ENCODE measurements at places on chromosomes 4 and X. TPM values are rescaled to one million over a fixed set of nuclear protein-coding genes. Genes with fewer than 3 reads are reported as not detected.

GRCh38 chr4:44869222-44869882 is 143.0 kb upstream of the GNPDA2 start:
- peak; percentile 26 for DNase-seq

- DNase-seq, result no peak
Measured at GRCh38 chrX:145532176-145532780, 285.0 kb downstream of the SPANXN1 start.

- no peak for DNase-seq
Measured at GRCh38 chrX:460823-461640, 74.3 kb upstream of the PPP2R3B start.

DNA sequence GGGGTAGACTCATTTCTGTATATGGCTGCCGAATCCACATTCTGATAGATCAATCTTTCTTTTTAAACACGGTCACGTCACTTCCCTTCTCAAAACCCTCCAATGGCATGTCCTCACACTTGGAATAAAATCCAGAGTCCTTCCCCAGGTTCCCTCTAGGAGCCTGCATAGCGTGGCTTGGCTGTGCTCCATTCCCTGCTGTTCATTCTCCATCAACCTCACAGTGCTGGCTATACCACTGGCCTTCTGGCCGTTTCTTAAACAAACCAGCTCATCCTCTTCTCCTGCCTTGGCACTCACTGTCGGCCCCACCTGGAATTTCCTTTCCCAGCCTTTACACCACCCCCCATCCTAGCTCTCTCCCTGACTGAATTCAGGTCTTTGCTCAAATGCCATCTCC is 77.1 kb downstream of the RBM47 start:
- DNase-seq, result no peak

- no peak for DNase-seq
Measured at GRCh38 chrX:12229986-12230385, 91.7 kb downstream of the FRMPD4 start.

DNA sequence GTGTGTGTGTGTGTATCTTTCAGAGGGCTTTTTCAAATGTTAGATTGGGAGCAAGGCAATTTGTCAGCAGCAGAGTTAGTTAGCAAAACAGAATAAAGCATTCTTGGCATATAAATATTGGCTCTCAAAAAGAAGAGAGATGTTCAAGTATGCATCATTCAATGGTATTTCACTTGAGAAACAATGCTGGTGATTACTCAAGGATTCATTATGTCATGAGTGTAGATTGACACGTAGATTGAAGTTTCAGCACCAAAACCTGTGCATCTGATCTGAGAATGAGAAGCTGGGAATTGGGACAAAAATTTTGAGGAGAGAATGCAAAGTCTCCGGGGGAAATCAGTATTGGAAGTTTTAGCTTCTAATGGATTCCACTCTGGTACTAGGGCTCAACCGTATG is 241.4 kb downstream of the FRMPD4 start:
- no peak for DNase-seq

DNA sequence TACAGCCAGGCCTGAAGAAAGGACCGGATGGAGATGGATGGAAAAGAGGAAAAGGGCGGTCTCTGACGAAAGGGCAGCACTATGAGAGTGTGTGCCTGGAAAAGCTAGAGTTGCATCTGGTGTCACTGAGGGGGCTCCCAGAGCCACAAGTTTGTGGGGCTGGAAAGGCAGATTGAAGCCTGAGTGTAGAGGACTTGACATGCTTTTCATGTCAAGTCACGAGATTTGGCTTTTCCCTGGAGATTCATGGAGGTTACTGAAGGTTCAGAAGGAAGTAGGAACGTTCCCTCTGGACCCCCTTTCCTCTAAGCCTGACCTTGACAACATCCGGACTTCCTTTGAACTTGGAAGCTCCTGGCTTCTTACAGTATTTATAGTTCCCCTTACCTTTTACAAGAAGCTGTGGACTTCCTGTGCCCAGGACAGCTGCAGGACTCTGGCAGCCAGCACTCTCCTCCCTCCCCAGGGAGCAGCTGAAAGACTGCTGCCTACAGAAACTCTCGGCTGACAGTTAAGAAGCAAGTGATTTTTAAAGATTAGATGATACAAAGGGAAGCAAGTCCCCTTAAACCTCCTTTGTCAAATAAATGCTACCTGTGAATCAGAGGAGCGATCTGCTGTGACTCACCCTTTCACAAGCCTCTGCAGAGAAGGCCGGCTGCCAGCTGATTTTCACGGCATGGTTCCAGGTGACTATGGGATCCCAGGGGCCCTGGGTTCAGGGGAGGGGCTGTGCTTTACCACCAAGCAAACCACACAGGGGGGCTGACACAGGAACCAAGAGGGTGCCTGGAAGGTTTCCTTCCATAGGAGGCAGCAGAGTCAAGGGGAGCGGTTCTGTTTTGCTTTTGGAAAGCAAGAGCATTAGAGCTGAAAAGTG is 72.9 kb upstream of the STIM2 start:
- peak; percentile 69 for DNase-seq

DCHS2 gene
- not detected for total RNA-seq

GRCh38 chrX:9316096-9316495 is 148.8 kb upstream of the TBL1X start:
- DNase-seq, result no peak

DNA sequence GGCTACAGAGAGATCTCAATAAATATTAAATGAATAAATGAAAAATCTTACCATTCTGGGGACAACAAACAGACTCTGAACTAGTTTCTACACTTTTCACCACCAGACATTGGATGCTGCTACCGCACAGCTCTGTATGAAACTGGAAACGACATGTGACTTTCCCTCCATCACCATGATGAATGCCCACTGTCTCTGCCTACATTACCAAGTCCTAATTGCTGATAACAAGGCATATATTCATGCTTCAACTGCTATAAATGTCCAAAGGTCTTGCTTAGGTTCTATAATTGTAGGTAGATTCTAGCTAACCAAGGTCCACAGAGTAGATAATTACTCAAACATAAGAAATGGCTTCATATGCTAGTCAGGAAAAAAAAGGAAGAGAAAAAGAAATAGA is 399.4 kb upstream of the ADGRL3 start:
- DNase-seq, result no peak

DNA sequence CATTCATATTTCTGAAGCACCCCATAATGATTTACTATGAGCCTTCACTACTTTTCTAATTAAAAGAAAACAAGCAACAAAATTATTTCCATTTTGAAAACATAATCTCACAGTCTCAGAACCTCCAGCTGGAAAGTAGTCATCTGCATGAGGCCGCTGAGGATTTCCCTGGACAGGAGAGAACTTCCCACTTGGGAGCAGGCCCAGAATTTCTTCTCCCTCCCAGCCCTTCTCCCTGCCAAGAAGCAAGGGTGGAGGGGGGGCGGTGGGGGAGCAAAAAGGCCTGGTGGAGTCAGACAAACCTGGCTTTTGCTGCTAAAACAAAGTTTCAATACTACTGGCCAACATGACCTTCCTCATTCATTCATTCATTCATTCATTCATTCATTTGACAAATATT is 167.3 kb downstream of the PJA1 start:
- DNase-seq, result no peak

NOX1 gene
- total RNA-seq, result not detected

- peak; percentile 93 for DNase-seq
Measured at GRCh38 chrX:130268449-130269170, at the start of gene ZNF280C. Gene ZNF280C (minus strand): TSS chrX:130268899. CDS start chrX:130260449, 8,450 bp downstream.

PHKA2 gene
- 4.3 TPM for total RNA-seq

DNA sequence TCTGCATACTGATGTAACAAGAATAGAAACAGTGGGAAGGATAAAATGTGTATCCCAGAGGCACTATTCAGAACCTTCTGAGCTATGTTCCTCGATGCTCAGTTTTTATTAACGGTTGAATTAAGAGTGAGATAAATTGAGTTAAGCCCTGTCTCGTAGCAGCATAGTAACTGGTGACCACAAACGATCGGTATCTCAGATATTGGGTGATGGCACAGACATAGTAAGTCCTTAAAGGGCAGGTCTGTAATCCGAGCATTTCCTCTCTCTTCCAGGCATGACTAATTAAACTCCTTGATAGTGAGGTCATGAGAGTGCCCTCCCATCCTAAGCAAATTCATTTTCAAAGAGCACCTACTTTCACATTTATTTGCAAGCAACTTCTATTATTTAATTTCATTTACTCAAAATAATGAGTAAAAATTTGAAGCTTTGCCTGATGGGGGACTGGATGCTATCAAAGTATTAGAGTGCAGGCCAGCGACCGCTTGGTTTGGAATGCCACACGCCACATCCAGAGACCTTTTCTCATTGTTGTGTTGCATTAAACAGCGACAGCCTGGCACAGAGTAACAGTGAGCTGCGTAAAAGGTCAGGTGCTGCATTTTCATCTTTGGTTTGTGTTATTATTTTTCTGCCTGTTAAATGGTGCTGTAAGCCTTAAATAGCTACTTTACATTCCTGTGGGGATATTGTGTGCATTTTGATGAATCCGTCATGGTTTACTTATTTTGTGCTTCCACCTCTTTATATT is 101.9 kb downstream of the PCDH7 start:
- no peak for DNase-seq

DNA sequence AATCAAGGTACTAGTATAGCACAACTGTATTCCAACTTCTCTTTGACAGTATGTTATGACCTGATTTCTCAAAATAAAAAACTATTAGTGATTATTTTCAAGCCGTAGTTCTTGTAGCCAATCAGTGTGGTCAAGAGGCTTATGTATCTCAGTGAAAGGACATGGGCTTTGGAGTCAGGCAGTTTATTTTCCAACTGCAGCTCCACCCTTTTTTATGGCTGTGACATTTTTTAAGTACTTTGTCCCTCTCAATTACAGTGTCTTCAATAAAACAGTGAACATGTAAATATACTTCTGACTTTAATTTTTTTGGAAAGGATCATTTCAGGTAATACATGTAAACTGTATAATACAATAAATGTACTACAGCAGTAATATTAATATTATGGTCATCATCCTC is 30.0 kb downstream of the HTN1 start:
- DNase-seq, result no peak

GLRA3 gene
- total RNA-seq, result not detected

PPA2 gene
- total RNA-seq, result 123 TPM

DNA sequence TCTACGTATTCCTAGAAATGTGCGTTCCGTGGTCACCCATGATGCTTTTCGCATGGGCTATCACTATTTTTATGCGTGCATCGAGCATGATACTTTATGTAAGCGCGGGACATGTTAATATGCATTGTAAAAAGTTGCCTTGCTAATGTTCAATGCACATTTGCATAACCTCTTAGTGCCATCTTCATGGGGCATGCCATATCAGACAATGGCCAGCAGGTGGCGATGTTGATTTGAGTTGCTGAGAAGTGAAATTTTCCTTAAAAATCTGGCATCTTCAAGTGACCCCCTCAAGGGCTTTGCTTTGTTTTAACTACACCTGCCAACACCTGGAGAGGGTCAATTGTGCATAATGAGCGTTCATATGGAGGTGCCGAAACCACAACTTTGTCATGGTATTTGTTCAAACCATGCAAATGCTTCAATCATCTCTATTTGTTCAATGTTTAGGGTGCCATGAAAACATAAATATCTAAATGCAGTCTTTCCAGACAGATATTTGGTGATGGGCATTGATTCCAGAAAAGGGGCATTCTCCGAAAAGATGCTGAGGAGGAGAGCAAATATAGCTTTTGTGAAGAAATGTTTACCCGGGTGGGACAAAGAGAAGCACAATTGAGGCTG is 833.9 kb upstream of the PRKX start:
- DNase-seq, result peak; percentile 50

- DNase-seq, result no peak
Measured at GRCh38 chr4:122847931-122848330, 21.3 kb downstream of the FGF2 start.

DNA sequence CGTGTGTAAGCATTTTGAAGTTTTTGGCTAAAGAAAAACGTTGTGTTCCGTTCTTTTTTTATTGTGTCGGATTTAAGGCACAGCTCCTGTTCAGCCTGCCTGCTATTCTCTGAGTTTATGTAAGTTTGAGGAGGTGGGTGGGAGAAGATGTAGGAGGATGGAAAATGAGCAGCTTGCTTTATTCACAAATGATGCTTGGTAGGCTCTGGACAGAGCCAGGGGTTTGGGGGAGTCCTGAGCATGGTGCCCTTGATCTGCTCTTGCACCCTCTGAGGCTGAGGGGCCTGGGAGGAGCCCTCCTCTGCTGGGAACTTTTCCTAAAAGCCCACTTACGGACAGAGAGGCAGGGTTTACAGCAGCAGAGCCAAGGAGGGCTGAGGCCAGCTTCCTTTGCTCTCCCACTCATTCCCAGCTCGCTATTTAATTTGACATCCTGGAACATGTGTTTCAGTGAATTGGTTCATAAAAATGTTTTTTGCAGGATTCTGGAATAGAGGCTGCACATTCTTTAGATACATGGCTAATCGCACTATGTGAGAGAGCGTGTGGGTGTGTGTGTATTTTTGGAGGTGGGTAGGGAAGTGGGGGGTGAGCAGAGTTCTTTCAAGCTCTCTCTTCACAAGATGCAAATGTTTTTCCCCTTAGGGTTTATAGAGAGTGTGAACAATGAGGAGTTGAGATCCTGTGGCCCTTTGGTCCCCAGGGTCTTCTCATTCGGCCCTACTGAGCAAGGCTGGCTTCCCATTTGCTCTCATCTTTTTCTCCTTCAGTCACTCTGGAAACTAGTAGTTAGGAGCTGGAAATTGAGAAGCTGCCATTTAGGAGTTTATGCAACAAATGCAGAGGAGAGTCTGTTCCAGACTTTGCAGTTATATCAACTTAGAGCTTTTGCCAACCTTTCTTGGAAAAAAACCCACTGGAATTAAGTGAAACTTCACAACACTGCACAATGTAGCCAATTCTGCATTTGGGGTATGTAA is 32.1 kb downstream of the TMEM131L start:
- peak; percentile 45 for DNase-seq

C4orf50 gene
- total RNA-seq, result 0.03 TPM

DNA sequence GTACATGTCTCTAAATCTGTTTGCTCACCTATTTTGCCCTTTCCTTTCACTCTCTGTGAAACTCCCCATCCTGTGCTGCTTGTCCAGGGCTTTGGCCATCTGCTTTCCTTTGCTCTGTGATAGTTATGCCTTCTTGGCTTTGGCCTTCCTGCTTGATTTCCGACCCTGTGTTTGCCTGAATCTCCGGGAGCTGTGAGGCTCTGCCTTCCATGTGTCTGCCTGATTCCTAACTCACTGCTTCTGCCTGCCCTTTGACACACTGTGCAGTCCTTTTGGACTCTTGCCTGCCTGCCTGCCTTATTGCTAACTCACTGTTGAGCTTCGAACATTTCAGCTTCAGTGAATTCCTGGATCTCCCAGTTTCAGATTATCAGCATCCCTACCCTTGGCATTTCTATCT is 143.1 kb downstream of the C4orf33 start:
- no peak for DNase-seq

DNA sequence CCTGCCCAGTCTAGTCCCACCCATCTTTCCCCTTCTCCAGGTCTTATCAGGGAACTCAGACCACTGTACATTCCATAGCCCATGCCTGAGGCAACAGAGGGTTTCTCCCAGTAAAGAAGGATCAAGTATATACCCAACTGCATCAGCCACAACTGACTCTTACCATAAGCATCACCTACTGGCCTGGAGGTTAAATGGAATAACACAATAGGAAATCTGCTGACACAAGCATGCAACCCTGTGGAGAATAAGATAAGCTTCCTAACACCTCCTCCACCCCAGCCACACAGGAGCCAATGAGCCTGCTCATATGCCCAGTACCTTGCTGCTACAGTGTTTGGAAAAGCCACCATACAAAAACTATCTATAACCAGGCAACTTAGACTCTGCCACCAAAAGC is 34.6 kb upstream of the PLK4 start:
- no peak for DNase-seq
